ENCODE measurements at places on chromosomes 12 and 14.

DNA sequence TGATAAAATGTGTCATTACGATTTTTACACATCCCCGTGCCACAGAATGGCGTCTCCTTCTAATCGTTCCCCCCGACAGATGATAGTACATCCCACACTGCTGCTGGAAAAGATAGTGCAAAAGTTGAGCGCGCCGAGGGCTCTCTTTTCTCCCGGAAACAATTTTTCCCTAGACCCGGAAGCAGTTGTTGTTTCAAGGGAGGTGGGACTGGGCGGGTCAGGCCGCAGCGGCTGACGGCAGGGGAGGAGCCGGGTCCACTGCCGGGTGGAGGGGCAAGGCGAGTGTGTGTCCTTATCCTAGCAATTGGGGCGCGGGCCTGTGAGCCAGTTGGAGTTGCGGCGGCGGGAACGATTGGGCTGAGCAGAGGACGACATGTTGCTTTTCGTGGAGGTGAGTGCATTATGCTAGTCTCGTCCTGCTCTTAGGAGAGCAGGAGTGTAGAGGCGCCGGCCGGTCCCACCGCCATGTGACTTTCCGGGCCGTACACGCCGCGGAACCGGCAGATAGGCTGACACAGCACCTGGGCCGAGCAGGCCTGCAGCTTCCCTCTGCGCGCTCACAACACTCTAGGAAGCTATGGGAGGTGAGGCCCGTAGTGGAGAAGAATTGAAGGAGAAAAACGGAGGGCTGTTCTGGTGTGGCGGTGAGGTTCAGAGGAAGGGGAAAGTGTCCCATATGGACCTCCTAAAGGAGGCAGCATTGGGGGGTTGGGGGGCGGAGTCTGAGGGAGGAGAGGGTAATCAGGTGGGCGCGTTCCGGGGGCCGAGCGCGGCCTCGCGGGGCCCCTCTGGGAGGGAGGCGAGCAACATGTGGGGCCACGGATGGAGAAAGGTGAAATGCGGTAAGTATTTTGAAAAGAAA, at the start of gene LARP4:
LARP4 (plus strand) TSS at position 248 of the 862 bp plus-strand sequence; CDS start at position 374, 126 bp downstream.
- peak; percentile 96 for DNase-seq

DNA sequence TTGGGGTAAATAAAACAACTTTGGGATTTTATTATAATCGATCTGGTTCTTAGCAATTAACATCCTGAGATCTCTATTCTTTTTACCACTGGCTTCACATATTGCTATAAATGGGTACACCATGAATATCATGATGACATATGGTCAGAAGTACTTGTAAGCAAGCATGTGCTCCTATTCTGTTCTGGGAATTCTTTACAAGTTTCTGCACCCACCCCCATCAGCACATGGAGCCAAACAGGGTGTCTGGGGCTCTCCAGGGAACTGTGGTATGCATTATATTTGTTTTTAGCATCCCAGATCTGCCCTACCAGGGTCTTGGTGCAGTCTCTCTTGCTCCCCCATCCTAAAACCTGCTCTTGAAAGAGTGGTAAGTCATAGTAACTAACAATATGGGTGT, 31.3 kb downstream of the DMAC2L start:
- no peak for DNase-seq

DNA sequence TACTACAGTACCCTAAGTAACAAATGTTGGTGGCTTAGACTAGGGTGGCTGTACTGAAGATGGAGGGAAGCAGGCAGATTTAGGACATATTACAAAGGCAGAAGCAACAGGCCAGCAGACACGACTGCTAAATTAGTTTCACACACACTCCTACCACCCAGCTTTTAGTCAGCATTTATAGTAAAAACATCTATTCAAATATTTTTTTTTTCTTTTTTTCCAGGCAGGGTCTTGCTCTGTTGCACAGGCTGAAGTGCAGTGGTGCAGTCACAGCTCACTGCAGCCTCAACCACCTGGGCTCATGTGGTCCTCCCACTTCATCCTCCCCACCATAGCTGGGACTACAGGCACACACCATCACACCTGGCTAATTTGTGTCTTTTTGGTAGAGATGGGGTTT, 72.9 kb downstream of the CDK17 start:
- DNase-seq, result no peak

DNA sequence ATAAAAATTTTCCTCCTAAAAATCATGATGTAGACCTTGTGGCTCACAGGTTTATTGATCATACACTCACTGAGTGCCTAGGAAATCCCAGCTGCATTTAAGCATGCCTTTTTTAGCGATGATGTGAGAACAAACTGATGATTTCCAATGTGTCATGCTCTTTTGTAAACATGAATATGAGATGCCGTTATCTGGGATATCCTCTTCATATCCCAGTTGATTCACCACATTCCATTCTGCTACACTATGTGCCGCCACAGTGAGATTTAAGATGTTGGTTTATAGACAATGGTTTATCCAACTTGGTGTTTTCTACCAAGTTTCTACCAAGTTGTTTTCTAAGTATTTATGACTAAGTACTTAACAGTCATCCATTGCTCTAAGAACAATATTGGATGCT, 5.2 kb downstream of the OR4E1 start:
- no peak for DNase-seq

- DNase-seq, result no peak
Observed at GRCh38 chr12:104072099-104072498, 7.8 kb downstream of the HCFC2 start.

DNA sequence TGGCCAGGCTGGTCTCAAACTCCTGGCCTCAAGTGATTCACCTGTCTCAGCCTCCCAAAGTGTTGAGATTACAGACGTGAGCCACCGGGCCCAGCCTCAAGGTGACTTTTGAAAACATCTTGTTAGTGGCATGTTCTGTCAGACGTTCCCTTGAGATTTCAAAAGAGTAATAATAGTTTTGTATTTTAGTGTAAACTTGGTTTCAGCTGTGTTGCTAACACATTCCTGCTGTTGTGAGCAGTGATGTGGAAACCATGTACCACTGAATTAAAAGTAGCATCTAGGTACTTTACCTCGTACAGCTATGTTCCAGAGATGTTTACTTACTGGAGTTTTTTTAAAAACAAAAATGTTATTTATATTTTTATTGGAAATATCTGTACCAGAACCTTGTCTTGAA, 111.3 kb downstream of the AEBP2 start:
- no peak for DNase-seq

DNA sequence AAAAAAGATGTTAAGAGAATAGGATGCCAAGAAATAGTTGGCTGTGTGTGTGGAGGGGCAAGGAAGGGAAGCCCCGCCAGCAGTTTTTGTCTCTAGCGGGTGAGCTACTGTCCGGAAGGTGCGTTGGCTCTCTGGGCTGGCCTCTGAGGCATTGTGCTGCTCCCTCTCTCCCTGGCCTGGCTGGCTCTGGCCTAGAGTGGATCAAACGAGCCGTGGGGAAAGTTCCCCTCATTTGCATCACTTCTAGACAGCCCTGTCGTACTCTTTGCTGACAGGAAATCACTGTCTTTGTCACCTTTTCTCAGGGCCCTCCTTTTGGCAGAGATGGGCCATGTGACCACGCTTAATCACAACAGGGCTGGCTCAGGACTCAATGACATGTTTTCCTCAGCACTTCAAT, 236.1 kb upstream of the NPAS3 start:
- no peak for DNase-seq

- no peak for DNase-seq
Observed at GRCh38 chr14:92325835-92326234, 2.9 kb downstream of the SLC24A4 start.

- no peak for DNase-seq
Observed at GRCh38 chr12:92503029-92503931, 199.5 kb upstream of the PLEKHG7 start.

- DNase-seq, result peak; percentile 82
Observed at GRCh38 chr14:94539181-94539580, 22.1 kb upstream of the SERPINA4 start.

- DNase-seq, result no peak
Observed at GRCh38 chr14:77343662-77344061, 22.8 kb downstream of the GSTZ1 start.

GRCh38 chr12:105676694-105677093, 346.2 kb downstream of the C12orf75 start:
- no peak for DNase-seq

Data from vagina (tissue), 2 donors.